ENCODE measurements at places on chromosomes 2 and 18.

- DNase-seq: no peak
These were observed 92.0 kb downstream of the PMS1 start for GRCh38 chr2:189876271-189876670.

DNA sequence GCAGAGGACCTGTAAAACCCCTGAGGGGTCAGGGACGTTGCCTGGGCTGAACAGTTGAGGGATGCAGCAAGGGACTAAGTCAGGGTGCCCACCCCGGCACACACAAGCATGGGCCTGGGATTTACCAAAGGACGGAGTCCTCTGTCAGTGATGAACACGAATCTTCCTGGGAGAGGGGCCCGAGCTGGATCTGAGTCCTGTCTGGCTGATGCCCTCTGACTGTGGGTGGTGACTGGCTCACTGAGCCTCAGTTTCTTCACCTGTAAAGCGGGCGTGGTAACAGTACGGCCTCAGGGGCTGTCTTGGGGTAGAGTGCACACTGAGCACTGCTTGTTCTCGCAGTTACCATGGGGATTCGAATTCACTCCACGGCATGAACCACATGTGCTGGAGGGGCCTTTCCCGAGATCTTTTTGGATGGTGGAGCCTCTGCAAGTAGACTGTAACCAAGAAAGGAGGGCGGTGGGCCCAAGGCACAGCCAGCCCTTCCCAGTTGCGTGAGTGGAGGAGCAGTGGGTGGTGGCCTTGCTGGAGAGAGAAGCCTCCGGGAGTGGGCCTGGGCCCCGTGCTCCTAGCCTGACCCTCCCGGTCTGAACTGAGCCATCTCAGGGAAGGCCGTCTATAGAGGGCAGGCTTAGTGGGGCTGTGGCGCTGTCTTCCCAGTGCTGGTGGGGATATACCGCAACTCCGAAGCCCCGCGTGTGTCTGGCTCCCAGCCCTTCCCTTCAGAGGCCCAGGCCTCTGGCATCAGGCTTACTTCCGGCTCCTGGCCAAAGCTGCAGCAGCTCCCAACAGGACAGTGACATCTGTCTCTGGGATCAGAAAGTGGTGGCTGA, 130.8 kb upstream of the HS6ST1 start:
- no peak for DNase-seq

DNA sequence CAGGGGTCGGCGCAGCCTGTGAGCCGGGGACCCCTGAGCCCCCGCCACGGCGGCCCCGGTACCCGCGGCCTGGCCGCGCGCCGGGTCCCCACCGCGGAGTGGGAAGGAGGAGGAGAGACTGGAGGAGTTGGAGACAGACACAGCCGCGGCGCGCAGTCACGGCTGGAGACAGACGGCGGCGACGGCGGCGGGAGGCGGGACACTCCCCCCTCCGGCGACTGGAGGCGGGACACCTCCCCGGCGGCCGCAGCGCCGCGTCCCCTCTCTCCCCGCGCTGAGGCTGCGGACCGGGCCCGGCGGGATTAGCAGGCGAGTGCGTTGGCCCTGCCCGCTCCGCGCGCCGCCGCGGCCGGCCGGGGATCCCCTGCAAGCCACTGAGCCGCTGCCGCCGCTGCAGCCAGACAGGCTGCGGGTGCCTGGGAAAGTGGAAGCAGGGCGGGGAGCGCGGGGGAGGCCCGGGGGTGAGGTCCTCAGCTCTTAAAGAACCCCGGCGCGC, 1.0 kb upstream of the LDLRAD4 start:
- DNase-seq: peak; percentile 85

DNA sequence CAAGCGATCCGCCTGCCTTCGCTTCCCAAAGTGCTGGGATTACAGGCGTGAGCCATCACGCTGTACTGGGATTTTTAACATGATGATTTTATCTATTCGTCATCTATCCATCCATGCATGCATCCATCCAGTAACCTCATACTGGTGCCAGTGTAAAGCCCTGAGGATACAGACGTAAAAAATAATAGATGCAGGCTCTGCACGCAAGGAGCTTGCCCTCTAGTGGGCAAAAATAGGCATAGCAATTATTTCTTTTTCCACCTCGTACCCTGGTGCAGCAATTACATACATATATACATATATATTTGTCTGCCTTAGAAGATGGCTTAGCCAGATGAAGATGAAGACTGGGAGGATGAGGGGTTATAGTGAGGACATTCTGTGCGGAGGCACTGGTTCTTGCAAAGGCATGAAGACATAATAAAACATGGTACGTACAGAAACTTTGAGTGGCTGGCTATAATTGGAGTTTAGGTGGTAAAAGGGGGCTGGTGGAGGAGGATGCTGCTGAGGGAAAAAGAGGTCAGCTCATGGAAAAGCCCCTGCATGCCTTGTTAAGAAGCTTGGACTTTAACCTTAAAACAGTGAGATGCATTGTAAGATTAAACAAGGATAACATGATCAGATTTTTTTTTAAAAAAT, 19.6 kb upstream of the RPIA start:
- peak; percentile 74 for DNase-seq

GRCh38 chr2:234885118-234885517, 66.7 kb upstream of the SH3BP4 start:
- no peak for DNase-seq

DNA sequence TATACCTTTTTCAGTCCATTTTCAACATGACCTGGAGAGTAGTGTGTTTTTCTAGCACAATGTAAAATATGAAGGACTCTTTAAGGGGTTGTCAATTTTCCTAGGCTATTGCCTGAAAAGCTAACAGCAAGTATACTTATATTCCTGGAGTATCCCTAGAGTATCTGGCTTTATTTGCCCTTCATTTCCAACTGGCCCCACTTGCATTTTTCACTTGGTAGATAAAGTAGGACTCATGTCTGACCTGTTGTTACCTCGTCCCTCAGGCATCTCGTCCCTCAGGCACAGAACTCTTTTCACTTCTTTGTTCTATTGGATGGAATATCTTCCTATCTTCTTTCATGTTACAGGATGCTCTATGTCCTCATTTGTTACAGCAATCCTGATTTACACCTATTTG, 69.2 kb downstream of the SPAG16 start:
- DNase-seq: no peak

DNA sequence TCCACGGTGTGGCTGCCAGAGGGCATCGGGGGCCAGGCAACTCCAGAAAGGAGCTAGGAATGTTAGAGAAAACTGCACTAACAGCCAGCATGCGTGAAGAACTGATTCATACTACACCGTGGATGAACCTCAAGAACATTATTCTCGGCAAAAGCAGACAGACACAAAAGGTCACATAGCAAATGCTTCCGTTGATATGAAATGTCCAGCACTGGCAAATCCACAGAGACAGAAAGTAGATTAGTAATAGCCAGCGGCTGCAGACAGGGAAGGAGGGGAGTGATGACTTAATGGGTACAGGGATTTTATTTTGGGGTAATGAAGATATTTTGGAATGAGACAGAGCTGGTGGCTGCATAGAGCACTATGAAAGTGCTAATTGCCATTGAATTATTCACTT, 37.4 kb downstream of the SCTR start:
- DNase-seq: no peak

DNA sequence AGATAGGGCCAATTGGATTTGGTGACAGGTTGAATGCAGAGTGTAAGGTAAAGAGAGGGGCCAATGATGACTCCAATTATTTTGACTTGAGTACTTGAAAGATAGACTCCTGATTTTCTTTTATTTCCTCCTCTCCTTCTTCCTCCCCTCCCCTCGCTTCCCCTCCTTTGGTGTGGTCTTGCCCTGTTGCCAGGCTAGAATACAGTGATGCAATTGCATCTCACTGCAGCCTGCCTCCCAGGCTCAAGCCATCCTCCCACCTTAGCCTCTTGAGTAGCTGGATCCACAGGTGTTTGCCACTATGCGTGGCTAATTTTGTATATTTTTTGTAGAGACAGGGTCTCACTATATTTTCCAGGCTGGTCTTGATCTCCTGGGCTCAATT, 2.3 kb downstream of the DGUOK start:
- DNase-seq: no peak

GRCh38 chr2:188600536-188601210, 309.0 kb downstream of the GULP1 start:
- no peak for DNase-seq

DNA sequence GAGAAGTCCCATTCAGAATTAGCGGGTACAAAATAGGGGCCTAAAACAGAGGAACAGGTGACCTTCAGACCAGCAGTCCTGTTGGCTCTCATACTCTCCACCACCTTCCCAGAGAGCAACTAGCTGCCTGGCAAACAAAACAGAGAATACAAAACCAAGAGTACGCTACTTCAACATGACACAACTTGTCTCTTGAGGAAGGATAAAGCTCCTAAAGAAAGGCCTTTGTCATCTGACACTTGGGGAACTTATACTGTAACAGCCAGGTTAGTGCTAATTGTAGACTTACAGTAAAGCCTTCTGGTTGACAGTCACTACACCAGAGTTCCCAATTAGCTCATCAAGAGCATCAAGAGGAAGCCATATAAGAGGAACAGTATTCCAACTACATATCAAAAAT, 282.1 kb upstream of the NT5C1B start:
- DNase-seq: no peak

- DNase-seq: no peak
These were observed 89.2 kb upstream of the FAM117B start for GRCh38 chr2:202545523-202545922.

- no peak for DNase-seq
These were observed 105.2 kb downstream of the LYPD6B start for GRCh38 chr2:149143734-149144133.

DNA sequence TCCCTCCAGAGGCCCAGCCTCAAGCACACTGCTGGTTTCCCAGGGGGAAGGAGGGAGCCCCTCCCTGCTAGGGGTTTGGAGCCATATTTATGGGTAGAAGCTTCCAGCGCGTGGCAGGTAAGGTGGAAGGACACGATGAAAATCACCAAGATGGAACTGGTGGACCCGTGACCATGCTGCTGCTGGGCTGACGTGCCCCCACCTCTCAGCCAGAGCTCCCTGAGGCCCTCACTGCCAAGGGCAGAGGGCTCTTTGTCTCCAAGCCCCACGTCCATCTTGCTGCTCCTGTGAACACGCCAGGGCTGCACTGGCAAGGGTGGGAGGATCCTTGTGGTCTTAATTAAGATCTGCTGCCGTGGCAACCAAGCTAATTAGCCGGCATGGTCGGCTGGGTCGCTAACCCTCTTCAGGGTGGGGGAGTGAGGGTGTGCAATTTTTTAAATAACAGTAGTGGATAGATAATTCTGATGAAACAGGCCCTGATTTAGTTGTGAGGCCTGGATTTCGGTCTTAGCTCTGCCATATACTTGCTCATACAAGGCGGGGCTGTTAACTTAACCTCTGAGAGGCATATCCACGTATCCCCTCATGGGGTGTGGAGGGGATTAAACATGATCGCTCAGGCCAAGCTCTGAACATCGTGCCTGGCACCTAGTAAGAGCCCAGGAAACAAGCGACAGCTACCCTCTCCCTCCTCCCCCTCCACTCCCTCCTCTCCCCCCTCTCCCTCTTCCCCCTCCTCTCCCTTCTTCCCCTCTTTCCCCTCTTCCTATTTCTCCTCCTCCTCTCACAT, 232.8 kb downstream of the CELF4 start:
- peak; percentile 74 for DNase-seq

GRCh38 chr2:209688385-209688784, 83.2 kb upstream of the UNC80 start:
- DNase-seq: no peak

- DNase-seq: no peak
These were observed 4.5 kb downstream of the RBKS start for GRCh38 chr2:27885661-27886060.

- peak; percentile 31 for DNase-seq
These were observed 6.8 kb downstream of the GALM start for GRCh38 chr2:38672445-38673391.

- DNase-seq: no peak
These were observed 36.8 kb upstream of the GBX2 start for GRCh38 chr2:236204953-236205352.

- no peak for DNase-seq
These were observed 3.7 kb upstream of the ATG16L1 start for GRCh38 chr2:233247744-233248143.

DNA sequence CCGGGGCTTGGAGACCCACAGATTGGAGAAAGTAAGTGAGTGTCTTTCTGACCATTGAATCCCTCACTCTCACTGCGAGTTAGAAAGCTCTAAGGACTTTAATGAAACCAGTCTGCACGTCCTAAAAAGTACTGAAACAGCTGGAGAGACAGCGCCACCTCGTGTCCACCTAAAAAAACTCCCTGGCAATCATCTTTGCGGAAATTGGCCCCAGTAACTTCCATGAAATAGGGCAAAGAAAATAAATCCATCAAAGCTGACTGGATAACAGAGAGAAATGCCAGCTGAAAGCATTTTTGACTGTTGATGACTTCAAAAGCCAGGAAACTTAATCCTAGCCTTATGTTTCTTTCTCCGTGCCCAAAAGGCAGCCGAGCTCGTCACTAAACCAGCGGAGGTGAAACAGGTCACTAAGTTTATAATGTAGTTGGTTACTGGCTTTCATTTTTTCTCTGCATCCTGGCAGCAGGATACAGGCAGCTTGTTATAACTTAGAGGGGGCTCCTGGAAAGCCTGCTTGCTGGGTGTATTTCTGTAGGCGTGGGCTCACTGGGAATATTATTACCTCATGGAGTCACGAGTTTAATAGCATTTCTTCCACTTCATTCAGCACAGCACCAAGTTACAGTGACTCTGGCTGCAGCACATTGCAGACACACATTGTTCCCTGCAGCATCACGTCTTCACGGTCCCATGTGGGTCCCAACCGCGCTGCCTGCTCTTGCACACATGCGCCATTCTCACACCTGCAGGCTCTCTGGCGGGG, 266.5 kb downstream of the HRH4 start:
- peak; percentile 90 for DNase-seq

- no peak for DNase-seq
These were observed 539.4 kb downstream of the RIT2 start for GRCh38 chr18:42576124-42576523.

GRCh38 chr2:149050188-149050587, 11.7 kb downstream of the LYPD6B start:
- DNase-seq: no peak

- DNase-seq: no peak
These were observed 32.3 kb downstream of the DNMT3A start for GRCh38 chr2:25309402-25309801.

- DNase-seq: no peak
These were observed 36.6 kb upstream of the PRLH start for GRCh38 chr2:237529452-237530402.

Data from retina (tissue), 1 donor.